ENCODE measurements at places on chromosomes 5 and 9.

- DNase-seq: no peak
Observed at GRCh38 chr5:178352035-178352349, 119.4 kb upstream of the PHYKPL start.

DNA sequence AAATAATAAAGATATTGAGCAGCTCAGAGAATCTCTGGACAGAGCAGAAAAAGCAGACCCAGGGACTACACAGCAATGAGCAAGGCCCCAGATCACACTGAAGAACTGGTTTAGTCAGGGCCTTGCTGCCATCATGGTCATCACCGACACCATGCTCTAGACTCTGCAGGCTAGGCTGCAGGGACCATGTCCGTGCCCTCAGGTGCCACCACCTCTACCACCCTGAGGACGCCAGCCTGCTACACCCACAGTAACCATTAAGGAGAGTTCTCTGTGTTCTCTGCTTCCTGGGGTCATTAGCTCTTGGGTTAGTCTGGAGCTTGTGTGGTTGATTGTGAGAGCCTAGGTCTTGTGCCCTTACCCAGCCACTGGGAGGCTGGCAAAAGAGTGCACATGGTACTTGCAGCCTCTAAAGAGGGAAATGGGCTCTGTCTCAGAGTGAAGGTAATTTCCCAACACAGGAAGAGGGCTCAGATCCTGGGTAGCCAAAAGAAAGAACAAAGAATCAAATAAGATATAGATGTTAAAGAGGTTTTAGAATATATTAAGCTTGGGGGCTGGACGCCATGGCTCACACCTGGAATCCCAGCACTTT lies 31.9 kb upstream of the JADE2 start:
- no peak for DNase-seq

- DNase-seq: no peak
Observed at GRCh38 chr5:91219091-91219802, 163.9 kb downstream of the ARRDC3 start.

- peak; percentile 83 for DNase-seq
Observed at GRCh38 chr9:3088219-3088618, 244.3 kb upstream of the PUM3 start.

- DNase-seq: no peak
Observed at GRCh38 chr5:151056379-151057325, 24.2 kb downstream of the TNIP1 start.

DNA sequence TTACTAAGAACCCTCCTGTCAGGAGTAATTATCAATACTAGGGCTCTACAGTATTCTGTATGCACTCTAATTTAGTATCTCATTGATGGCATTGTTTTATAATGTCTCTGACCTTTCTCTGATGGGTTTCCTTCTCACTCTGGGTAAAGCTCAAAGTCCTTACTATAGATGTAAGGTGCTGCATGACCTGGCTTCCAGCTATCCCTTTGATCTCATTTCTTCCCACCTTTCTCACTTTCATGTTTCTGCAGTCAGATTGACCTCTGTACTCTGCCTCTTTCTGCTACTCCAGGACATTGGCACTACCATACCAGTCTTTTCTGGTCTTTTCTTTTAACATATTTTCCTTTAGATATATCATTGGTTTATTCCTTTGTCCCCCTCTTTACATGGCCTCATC lies 2332.8 kb upstream of the C9orf72 start:
- no peak for DNase-seq

GRCh38 chr5:159802661-159803060 lies 113.6 kb upstream of the ADRA1B start:
- no peak for DNase-seq

- DNase-seq: peak; percentile 72
Observed at GRCh38 chr5:9547122-9547947, 1.5 kb upstream of the SEMA5A start.

DNA sequence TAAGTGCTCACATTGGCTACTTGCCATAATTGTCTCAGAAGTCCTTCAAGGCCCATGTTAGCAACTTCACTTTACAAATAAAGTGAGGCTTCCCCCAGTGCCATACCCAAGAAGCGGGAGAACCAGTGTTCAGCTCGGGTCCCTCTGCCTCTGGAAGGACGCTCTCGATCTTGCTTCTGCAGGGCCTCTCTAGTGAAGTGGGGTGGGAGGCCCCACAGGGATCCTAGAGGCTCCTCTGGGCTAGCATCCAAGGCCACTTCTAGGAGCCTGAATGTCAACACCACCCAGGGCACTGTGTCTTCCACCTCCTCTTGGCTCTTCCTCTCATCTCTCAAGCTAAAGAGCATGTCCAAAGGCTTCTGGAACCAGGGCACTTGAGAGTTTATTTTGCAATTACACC lies 282.5 kb downstream of the GADD45G start:
- DNase-seq: peak; percentile 6

DNA sequence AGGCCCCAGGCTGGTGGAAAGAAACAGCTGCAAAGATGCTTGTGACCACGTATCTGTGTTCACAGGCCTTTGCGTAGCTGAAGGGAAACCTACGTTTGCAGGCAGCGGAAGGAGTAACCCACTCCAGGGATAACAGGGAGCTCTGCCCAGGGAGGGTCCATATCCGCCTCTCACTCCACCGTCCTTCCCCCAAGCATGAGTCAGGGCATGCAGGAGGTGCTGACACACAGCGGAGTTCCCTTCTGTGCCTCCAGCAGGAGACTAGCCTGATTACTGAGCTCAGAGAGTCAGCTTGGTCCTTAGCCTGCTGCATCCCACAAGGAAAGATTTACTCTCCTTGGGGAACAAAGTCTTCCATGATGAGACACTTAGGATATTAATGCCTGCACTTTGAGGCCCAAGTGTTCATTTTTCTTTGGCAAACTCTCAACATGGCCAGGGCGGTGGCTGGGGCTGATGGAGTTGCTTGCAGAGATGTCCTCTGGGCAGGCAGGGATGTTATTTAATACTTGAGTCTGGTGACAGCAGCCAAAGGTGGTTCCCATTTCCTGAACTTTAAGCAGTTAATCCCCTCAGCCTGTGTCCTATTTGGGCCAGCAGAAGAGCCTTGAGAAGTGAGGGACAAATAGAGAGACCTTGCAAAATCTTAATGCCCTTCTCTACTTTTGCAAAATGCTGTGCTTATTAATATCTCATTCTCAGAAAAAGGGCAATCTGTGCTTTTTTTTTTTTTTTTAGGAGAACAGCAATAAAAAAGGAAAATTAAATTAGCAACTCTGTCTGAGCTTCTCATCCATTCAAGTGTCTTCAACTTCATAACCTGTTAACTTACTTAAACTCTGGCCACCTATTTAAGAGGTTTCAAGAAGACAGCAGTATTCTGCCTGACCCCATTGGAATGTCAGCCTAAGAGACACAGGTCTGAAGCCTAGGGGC lies 222.1 kb downstream of the HSPA4 start:
- DNase-seq: no peak

DNA sequence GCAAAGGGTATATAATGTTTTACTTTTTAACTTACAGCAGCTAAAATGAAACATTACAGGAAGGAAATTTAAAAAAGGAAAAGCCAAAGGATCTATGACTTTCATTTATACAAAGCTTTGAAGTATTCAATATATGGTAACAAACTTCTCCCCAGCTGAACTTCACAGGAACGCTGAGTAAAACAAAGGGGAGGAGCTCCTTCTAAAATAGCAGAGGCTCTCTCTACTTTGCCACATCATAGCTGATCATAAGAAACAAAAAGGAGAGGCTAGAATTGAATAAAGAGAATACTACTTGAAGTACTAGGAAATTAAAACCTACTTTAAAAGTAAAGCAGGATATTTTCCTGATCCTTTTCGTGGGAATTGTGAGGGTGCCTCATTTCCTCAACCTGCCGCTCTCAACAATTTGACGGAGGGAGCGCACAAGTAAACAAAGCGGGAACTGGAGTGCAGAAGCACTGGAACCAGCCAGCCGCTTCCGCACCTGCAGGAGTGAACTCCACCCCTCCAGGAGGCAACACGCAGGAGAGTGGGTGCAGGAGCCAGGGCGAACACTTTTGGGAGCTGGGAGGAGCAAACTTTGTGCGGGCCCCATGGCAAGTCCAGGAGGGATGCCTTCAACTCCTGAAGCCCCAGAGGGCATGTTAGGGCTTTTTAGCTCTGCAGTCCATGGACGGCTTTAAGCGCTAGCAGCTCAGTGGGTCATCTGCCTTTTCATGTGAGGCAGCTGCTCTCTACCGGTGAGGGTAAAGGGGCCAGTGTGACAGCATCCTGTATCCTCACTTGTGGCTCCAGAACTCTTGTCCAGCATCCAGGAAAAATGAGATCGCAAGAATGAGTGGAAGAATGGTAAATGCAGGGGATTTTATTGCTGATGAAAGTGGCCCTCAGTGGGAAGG lies 757.4 kb downstream of the PTPRD start:
- peak; percentile 37 for DNase-seq

DNA sequence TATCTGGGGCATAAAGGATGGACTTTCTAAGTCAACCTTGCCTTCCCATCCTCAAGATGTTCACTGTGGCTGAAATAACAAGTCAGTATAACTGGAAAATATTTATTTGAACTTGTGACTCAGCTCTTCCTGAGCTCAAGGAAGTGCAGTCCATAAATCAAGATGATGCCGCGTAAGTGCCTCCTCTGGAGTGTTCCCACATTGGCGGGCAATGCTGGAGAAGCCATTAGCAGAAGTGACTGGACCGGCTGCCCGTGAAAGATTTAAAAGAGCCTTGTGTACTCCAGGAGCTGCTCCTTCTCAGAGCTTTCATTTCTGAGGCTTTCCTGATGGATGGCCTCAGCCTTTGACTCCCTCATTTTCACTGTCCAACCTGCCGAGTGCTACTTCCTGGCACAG lies 17.4 kb downstream of the TMOD1 start:
- DNase-seq: no peak

- no peak for DNase-seq
Observed at GRCh38 chr5:143494595-143494994, 91.1 kb upstream of the NR3C1 start.

- peak; percentile 93 for DNase-seq
Observed at GRCh38 chr5:159510282-159510681, 180.0 kb upstream of the IL12B start.

DNA sequence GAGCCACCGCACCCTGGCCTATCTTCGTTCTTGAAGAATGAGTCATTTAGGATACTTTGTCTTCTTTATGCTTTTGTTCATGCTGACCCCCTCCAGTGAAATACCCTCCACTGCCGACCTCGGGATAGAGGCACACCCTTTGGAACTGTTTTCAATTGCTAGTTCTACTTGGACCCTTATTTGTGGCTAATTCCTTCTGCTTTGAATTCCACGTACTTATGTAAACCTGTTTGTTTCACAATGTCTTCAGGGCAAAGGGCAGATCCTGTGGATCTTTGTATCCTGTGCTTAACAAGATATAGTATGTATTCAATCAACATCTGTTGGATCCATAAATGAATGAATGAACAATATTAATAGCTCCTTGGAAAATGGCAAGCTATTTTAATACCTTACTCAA lies 19.6 kb upstream of the AOPEP start:
- no peak for DNase-seq

- DNase-seq: no peak
Observed at GRCh38 chr9:82021198-82021597, 32.6 kb downstream of the SPATA31D1 start.

GRCh38 chr9:70130266-70130665 lies 86.6 kb downstream of the MAMDC2 start:
- DNase-seq: no peak

DNA sequence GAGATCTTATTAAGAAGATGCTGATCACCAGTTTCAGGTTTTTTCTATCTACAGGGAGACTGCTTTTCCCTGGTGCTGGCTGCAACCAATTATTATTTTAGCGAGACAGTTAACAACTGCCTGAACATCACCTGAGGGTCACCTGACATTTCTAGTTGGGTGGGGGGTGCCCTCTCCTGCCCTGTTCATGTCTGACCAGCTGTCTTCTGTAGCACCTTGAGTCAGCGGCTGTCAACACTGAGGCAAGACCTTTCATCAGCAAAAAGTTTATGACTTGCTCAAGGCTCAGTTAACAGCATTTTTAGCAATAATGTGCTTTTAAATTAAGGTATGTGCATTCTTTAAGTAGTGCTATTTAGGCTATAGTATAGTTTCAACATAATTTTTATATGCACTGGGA lies 58.0 kb downstream of the ADCY2 start:
- no peak for DNase-seq

DNA sequence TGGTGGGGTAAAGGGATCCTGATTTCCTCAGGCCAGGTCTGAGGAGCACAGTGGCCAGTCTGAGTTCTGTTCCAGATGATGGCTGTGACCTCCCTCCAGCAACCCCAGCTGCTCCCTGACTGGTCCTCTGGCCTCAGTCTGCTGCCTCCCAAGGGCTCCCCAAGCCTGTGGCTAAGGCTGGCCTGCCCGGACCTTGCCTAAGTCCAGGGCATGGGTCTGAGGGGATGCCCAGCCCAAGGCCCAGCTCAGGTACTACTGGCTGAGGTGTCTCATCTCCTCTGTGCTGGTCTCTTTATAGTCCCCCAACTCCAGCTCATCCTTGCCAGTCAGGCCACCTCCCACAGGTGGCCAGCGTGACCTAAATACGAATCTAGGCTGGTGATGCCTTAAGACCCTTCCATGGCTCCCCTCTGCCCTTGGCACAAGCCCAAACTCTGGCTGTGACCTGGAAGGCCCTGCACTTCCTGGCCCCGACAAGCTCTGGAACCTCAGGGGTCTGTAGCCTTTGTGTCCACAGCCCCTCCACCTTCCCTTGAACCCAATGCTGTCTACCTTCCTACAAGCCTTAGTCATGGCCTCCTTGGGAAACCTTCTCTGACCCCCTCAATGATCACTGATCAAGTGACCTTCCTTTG lies 9.8 kb downstream of the KIF12 start:
- no peak for DNase-seq

DNA sequence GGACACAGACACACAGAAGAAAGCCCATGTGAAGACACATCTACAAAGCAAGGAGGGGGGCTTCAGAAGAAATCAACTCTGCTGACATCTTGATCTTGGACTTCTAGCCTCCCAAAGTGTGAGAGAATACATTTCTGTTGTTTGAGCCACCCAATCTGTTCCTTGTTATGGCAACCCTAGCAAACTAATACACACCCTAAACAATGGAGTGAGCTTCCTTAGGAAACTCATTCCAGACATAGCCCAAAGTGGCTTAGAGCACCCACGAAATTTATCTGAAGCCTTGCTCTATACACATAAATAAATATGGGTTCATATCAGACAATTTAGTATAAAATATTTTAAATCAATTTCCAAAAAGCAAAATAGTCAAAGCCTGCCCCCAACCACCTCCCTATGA lies 7.6 kb upstream of the TBC1D2 start:
- DNase-seq: no peak

GRCh38 chr9:108950168-108950567 lies 16.0 kb downstream of the ABITRAM start:
- DNase-seq: no peak

DNA sequence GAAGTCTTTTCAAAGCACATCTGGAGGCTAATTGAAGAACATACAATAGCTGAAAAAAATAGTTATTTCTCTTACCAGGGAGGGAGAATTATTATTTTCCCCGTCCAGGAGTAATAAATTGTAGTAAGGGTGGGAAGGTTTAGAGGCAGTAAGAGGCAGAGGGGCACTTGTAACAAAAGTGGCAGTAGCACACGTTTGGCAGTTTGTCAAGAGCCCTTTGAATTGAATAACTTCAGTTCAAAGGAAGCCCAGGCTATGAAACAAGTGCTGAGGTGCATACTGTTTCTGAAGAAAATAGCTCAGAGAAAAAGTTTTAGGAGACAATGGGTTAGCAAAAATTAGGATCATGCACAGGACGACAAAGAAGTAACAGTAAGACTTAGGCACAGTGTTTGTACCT lies 451.3 kb downstream of the LRRC70 start:
- no peak for DNase-seq

- no peak for DNase-seq
Observed at GRCh38 chr9:95053611-95054570, 263.6 kb downstream of the FANCC start.

- no peak for DNase-seq
Observed at GRCh38 chr9:112110094-112110776, 64.9 kb downstream of the SUSD1 start.
